ENCODE measurements at places on chromosomes 1 and 21.
A peak's percentile ranks its signal among the peaks of the same experiment; 100 is the strongest.

GRCh38 chr1:193703655-193704054, 517.2 kb upstream of the B3GALT2 start:
- no peak for DNase-seq

GRCh38 chr1:216576234-216576937, 146.8 kb downstream of the ESRRG start:
- DNase-seq, result no peak

DNA sequence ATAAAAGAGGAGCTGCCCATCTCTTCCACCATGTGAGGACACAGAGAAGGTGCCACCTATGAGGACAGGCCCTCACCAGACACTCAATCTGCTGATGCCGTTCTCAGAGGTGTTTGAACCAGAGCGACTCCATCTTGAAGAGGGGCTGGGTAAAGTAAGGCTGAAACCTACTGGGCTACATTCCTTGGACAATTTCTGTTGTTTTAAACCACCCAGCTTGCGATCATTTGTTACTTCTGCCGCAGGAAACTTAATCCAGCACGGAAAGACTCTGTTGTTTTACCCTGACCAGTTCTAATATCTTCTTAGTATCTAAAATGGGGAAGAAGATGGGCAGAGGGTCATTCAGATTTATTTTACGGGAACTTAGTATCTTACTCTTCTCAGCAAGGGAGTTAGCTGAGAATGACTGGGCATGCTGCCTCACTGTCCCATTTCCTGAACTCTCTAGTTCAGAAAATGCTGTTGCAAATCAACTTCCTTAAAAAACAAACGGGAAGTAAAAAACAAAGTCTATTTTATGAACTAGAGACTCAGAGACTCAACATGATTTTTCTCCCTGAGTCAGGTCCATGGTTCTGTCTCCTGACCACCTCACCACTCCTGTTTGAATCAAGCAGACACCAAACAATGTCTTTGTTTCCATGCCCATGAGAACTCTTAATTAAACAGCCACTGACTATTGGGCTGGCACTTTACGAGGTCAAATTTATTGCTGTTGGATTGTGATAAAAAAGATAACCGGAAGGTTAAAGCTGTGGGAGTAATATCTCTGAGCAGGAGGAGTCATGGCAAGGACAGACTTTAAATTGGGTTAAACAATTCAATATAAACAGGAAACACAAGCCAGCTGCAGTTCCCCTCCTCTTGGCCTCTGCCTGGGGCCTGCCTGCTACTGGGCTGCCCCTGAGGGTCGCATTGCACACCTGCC, 23.8 kb upstream of the IFNAR1 start:
- DNase-seq, result no peak

DNA sequence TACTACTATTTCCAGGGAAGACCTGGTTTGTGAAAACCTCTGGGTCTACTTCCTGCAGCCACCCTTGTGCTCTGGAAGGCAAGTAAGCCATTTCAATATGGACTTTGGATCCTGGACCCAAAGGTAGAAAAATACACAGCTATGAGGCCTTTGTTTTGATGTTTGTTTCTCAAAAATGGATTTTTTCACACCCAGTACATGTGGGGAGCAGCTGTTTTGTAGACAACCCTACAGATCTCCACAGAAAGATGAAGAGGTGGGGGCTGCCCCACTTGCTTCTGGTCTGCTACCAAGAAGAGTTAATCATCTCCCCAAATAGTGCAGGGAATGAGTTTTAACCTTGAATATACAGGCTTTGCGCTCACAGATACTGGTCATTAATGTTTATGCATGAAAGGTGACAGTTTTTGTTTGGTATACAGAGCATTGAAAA, 29.2 kb downstream of the ZNF281 start:
- no peak for DNase-seq

DNA sequence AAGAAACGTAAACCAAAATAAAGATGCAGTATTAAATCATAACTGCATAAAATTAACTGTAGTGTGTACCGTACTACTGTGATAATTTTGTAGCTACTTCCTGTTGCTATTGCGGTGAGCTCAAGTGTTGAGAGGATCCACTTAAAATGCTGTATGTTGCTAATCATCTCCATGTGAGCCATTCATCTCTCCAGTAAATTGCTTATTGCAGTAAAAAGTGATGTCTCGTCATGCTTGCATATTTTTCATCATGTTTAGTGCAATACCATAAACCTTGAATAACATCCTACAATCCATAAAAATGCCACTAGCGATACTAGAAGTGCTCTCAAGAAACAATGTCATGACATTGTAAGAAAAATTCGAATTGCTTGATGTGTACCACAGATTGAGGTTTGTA, 66.3 kb downstream of the RAVER2 start:
- DNase-seq, result no peak

GRCh38 chr21:18023157-18023556, 204.0 kb upstream of the C21orf91 start:
- no peak for DNase-seq

- DNase-seq, result peak; percentile 70
Observed at GRCh38 chr21:32772281-32773047, 909 bp upstream of the PAXBP1 start.

GRCh38 chr1:209412036-209412435, 171.5 kb upstream of the CAMK1G start:
- DNase-seq, result no peak

DNA sequence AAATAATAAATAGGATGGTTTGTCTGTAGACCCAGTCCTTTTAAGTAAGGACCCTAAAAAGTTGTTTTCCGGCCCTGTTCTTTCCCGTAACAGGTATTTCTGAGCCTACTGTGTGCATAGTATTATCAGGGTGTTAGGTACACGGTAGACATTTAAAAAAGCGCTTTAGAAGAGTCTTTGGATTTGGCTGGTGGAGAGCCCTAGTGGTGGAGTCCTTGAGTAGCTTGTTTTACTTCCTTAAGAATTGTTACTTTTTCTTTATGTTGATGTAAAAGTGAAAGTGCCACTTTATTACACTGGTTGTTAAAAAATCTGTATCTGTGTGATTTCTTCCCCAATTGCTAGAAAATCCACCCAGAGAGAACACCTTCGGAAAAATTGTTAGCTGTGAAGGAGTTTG, 36.8 kb downstream of the SMYD2 start:
- no peak for DNase-seq

GRCh38 chr21:34861258-34861657, 187.8 kb downstream of the RUNX1 start:
- DNase-seq, result no peak

DNA sequence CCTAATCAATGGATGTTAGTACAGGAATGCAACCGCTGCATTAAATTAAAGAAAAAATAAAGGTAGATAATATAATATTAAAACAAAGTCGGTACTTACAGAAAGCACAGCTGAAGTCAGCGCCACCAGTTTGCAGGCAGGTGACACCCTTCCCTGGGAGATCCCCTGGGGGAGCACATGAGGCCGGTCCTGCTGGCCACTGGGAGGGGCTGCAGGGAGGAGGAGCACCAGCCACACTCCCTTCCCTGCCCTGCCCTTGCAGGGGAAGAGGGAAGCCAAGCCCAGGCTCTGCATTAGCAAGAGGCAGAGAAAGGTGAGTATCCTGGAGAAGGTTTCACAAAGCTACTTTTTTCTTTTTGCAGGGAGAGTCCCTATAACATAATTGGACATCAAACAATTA, 507.0 kb downstream of the AJAP1 start:
- no peak for DNase-seq

- DNase-seq, result no peak
Observed at GRCh38 chr1:81574408-81574807, 226.3 kb upstream of the ADGRL2 start.

DNA sequence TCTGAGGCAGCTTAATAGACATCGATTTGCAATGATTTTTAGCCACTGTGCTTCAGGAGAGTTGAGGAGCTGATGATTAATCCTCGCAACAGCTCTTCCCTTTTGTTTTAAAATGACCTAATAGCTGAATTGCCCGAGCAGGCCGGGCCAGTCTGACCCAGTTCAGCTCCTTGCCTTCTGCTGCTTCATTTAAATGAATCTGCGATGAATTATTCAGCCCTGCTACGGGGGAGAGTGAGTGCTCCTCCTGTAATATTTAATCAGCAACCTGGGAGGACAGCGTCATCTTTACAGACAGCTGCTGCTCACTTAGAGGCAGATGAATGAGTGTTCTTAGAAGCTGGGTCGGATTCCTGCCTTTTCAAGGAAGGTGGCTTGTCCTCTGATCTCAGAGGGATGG, 325.1 kb downstream of the CAMTA1 start:
- no peak for DNase-seq

DNA sequence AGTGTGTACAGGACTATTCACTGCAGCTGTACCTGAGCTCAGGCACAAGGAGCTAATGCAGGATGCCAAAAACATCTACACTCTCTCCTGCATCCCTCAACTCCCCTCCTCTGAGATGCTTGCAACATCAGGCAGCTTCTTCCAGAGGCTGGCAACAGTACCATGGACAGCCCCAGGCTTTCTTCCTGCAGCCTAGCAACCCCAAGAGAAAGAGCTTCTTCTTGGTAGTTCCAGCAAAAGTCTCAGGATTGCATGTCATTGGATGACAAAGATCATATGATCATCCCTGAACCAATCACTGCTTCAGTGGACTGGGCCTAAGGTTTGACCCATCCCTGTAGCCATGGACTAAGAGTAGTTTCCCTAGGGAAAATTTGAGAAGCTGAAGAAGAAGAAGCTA, 46.7 kb downstream of the CAMK2N1 start:
- DNase-seq, result no peak

GRCh38 chr1:244054924-244055263, 3.8 kb downstream of the ZBTB18 start:
- DNase-seq, result no peak

- DNase-seq, result no peak
Observed at GRCh38 chr1:221692643-221693042, 49.2 kb downstream of the DUSP10 start.

GRCh38 chr1:183318433-183318832, 99.7 kb downstream of the NMNAT2 start:
- DNase-seq, result no peak

- DNase-seq, result no peak
Observed at GRCh38 chr1:172671591-172671990, 12.7 kb downstream of the FASLG start.

GRCh38 chr1:65049941-65050713, 83.8 kb upstream of the JAK1 start:
- no peak for DNase-seq

- no peak for DNase-seq
Observed at GRCh38 chr1:234598974-234599616, 10.9 kb downstream of the IRF2BP2 start.

DNA sequence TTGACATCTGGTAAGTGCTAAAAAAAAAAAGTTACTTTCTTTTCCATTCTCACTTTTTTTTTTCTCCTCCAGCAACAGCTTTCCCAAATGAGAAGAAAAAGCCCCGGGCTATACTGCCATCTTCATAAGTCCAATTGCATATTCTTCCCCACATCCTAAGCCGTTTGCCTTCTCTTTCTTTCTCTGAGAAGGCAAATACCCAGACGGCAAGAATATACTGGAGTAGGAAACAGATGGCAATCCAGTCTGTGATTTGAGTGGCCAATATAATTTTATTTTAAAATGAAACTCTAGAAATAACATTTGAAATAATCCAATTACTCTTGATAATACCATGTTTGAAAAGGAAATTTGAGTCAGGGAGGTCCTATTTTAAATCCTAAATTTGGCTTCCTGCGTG, 44.6 kb upstream of the GREM2 start:
- DNase-seq, result no peak

DNA sequence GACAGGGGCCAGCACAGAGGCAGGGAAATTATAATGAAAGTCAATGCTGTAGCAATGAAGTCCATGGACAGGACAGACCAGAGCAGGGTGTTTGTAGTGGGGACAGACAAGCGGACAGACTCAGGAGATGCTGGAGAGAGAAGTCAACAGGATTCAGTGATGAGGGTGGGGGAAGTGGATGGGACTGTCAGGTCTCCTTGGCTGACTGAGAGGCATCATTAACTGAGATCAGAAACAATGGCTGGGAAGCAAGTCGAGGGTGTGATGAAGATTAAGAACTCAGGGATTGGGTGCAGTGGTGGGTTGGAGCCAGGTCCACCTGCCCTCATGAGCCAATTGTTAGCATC, 25.5 kb downstream of the CD58 start:
- no peak for DNase-seq

DNA sequence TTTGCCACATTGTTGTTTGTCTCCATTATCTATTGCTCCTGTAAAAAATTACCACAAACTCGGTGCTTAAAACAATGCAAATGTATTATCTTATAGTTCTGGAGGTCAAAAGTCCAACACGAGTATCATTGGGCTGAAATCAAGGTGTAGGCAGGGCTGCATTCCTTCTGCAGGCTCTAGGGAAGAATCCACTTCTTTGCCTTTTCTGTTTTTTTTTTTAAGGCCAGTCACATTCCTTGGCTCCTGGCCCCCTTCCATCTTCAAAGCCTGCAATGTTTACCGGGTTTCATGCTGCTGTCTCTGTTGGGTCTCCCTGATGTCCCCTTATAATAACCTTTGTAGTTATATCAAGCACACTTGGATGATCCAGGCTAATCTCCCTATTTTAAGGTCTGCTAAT, 212.7 kb downstream of the PTBP2 start:
- no peak for DNase-seq

GRCh38 chr1:119758584-119758983, 10.1 kb downstream of the HMGCS2 start:
- DNase-seq, result no peak

DNA sequence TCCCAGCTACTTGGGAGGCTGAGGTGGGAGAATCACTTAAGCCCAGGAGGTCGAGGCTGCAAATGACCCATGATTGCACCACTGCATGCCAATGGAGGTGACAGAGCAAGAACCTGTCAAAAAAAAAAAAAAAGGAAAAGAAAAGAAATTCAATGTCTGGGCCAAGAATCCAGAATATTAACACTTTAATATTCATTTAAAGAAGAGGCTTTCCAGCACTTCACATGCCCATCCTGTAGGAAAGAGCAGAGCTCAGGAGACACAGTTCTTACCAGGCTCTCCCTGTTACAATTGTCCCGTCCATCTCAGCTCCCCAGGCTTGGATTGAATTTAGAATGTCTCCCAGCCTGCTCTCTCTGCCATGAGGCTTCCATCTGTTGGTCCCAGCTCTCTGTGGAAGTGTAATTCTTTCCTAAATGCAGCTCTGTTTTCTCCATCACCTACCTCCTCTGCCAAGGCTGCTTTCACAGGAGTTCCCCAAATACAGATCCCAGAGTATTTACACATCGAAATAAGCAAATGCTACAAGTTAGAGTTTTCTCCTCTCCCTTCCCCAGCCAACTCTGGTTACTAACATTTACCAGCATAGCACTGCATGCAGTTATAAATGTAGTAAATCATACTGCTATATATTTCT, 116.6 kb upstream of the CDC42BPA start:
- DNase-seq, result no peak
